ENCODE measurements at places on chromosomes 6 and 20. TPM values are rescaled to one million over a fixed set of nuclear protein-coding genes. Genes with fewer than 3 reads are reported as not detected.

- no peak for ATAC-seq
Measured at GRCh38 chr20:4011226-4011975, 4.0 kb downstream of the RNF24 start.

- peak; percentile 88 for ATAC-seq
Measured at GRCh38 chr6:75526502-75527127, 33.0 kb upstream of the FILIP1 start.

DNA sequence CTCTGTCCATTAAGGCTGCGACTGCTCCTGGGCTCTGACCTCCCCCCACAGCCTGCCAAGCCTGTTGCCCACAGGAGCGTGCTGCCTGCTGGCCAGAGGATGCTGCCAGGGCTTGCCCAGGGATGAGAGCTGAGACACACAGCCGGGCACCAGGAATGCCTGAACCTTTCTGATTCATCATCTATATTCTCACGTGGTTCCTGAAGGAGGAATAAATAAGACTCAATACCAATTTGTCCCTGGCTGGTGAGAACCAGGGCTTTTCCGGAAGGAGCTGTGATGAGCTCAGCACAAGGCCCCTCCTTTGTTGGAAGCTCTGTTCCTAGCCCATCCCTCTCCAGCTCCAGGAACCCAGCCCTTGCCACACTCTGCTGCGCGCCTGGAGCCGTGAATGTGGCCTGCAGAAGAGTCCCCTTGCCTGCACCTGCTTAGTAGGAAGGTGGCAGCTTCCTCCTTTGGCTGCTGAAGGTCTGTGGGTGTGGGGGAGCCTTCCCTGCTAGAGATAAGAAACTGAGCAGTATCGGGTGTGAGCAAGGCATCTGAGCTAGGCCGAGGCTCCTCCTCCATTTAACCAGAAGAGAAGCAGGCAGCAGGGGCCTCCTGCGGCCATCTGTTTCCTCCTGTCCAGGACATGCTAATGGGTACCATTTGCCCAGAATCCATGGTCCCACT lies 37.9 kb downstream of the SYNDIG1 start:
- ATAC-seq, result peak; percentile 28

DNA sequence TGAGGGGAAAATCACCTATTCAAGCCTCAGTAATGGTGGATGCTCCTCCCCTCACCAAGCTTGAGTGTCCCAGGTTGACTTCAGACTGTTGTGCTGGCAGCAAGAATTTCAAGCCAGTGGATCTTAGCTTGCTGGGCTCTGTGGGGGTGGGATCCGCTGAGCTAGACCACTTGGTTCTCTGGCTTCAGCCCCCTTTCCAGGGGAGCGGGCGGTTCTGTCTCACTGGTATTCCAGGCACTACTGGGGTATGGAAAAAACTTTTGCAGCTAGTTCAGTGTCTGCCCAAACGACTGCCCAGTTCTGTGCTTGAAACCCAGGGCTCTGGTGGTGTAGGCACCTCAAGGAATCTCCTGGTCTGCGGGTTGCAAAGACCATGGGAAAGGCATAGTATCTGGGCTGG lies 42.9 kb upstream of the UFL1 start:
- no peak for ATAC-seq

DNA sequence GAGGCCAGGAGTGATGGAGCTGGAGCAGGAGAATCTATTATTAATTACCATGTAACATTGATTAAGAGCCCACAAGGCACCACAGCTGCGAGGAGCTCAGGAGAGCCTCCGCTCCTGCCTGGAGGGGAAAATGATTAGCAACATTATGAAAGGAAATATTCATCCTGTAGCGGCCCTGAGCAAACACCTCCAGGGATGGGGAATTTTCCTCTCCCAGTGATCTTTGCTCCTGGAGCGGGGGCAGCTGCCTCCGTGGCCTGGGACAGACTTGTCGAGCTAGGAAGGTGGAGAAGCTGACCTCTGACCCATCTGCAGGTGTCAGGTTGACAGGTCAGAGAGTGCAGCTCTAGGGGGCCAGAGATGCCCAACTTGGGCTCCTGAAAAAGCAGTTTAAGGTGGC lies 40.1 kb upstream of the SIRPA start:
- no peak for ATAC-seq

DNA sequence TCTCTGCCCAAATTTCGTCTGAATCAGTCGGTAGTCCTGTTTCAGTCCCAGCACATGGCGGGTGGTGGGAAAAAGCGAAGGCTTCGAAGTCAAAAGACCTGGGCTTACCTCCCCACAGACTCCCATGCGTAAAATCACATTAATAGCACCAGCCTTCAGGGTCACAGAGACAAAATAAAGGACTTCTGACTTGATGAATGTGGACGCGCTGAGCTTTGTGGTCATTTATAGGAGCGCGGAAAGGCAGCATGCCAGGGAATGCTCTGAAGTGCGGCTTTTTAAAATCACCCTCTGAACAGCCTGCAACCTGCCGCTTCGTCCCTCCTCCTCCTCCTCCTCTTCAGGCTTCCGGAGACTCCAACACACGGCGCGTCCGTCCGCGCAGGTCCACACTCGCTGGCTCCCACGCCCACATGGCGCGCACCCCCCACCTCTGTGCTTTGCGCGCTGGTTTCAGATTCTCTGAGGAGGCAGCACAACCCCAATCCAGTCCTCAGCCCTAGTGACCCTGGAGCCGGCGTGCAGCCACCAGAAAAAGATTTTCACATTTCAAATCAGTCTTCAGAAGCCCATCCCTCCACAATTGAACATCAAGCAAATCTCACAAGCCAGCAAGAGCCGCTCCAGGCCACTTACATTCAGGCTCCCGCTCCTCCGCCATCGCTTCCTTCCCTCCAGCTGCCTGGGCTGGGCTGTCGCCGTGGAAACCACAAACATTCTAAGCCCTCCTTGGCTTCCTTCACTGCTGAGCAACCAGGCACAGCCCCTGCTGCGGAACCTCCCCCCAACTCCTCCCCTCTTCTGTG lies at the start of gene C6orf118:
Gene C6orf118, minus strand, starts transcription at position 680 of the 806 bp plus-strand sequence. Its CDS starts 19 bp downstream, at position 661.
- ATAC-seq, result peak; percentile 38

DNA sequence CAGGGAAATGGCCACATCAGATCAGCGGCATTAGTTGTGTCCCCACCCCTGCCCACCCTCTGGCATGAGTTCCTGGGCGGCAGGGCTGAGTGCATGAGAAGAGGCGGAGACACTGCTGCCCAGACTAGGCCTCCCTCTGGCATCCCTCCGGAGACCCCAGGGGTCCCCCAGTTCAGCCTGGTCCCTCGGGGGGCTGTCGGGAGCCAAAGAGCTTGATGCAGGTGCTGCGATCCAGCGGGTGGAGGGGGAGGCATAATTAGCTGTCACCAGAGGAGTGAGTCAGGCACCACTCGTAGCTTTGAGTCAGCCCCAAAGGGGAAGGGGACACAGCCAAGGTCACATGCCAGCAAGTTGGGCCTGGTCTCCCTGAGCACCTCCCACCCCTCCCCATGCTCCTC lies 34.5 kb downstream of the DLGAP4 start:
- ATAC-seq, result no peak

DNA sequence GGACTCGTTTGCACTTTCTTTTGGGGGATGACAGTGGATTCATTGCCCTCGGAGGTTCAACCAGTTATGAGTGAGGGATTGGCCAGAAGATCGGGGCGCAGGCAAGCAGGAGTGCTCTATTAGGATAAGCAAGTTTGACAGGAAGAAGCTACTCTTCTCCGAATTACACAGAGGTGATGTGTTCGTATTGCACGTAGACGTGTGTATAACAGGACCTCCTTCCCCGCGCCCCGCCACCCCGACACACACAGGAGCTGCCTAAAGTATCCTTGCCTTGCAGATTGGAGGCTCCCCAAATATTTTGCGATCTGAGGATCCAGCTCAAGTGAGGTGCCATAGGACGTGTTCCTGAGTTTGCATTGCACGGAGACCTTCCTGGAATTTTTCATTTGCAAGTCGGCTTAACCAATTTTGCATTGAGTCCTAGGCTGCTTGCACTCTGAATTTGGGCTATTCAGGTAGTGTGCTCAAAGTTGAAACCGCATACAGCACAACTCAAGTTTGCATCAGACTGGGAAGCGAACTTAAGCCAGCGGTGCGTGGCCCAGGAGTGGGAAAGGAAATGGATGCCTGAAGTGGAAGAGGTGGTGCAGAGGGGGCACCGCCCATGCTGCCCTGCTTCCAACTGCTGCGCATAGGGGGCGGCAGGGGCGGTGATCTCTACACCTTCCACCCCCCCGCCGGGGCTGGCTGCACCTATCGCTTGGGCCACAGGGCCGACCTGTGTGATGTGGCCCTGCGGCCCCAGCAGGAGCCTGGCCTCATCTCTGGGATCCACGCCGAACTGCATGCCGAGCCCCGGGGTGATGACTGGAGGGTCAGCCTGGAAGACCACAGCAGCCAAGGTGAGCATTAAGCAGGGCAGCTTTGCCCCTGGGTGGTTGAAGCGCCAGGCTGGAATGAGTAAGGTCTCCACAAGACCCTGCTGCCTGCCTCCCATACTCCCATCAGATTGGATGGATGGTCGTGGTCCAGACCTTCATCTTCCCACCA lies 770 bp downstream of the TCF19 start:
- peak; percentile 64 for ATAC-seq

DNA sequence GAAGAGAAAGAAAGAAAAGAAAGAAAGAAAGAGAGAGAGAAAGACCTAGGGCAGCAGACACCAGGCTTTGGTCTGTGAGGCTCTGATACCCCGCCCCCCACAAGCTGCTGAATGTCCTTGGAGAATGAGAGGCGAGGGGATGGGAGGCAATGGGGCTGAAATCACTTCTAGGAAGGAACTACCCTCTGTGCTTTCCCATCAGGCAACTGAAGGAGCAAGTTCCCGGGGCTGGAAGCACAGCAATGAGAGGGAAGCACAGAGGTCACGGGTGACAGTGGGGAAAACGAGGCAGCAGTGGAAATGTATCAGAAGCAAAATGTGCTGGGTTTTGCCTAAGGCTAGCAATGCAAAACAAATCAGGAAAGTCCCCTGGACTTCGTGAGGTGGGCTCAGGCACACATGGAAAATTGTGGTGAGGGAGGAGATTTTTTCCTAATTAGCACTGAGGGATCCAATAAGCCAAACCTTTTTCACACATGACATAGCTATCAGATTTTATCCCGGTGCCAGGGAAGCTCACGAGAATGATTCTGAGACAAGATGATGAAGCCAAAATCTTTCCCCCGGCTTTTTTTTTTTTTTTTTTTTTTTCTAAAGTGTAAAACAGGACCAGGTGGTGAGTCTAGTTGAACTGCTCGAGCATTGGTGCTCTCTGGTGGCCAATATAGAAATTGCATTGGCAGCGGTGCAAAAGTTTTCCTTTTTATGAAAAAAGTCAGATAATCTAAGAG lies 16.8 kb upstream of the ARFGEF2 start:
- peak; percentile 61 for ATAC-seq

GRCh38 chr6:158707821-158708195 lies 58.0 kb downstream of the SYTL3 start:
- ATAC-seq, result peak; percentile 41

DNA sequence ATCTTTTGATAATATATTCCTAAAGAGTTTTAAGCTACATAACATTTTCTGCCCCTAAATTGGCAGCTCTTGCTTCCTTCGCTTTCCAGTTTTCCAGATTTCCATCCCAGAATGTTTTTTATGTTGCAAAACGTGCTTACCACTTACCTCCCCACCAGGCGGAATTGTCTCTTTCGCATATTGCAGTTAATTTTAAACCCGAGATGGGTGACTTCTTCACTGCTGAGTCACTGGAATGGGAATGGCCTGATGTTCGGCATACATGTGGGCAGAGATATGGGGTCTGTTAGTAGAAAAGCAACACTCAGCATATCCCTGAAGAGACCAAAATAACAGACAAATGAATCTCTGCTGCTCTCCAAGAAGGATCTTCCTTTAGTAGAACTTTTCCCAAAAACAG lies 491.2 kb downstream of the PREX1 start:
- ATAC-seq, result no peak

DNA sequence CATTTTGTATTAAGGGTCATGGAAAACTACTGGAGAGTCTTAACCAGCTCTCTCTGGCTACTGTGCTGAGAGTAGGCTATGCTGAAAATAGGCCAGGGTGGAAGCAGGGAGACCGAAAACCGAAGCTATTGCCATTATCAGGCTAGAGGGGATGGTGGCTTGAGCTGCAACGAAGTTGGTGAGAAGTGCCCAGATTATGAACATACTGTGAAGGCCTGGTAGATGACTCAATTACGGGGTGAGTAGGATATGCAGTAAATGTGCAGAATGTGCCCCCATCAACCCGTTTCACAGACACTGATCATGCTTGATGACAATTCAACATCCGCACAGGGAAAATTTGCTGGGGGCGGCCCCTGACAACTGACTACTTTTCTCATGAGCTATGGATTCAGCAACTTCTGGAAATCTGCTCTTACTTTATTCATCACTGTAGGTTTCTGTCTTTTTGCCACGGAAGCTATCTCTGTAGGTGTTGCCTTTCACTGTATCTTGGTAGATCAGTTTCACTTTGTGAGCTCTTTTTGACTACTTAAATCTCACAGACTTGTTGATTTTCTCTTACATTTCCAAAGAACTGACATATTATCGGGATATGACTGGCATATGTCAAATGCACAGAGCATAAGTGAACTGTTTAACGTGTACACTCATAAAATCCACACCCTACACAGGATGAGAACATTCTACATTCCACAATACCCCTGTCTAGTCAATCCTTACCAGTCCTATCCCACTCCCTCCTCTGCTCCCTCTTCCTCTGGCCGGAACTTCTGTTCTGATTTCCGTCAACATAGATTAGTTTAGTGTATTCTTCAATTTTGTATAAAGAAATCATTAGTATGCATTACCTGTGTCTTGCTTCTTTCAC lies 15.5 kb upstream of the MEP1A start:
- ATAC-seq, result no peak

DNA sequence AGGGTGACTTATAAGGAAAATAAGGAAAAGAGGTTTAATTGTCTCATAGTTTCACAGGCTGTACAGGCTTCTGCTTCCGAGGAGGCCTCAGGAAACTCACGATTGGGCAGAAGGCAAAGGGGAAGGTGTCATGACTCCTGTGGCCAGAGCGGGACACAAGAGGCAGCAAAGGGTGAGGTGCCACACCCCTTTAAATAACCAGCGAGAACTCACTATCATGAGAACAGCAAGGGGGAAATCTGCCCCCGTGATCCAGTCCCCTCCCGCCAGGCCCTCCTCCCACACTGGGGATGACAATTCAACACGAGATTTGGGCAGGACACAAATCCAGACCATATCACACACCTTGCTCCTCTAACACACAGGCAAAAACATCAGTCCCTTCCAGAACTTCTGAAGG lies 254.0 kb downstream of the DLL1 start:
- ATAC-seq, result no peak

GRCh38 chr6:111072801-111073360 lies 14.4 kb upstream of the SLC16A10 start:
- no peak for ATAC-seq

DNA sequence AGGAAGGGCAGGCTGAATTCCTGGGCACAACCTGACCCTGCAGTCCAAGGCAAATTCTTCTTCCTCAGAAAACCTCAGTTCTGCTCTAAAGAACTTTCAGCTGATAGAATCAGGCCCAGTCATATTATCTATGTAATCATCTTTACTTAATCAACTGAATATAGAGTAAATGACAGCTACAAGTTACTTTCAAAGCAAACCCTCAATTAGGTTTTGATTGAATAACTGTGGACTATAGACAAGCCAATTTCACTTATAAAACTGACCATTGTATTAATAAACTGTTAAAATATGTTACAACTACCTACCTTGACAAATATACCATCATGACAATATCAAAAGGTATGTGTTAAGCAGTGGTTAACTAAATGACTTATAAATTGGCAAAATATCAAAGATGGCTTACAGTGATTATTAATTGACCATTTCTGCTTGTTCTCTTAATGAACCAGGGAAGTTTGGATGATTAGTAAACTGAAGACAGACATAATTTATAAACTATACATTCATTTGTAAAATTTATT lies 46.1 kb upstream of the ADGRF5 start:
- ATAC-seq, result no peak

GRCh38 chr6:16633465-16633864 lies 127.8 kb downstream of the ATXN1 start:
- peak; percentile 47 for ATAC-seq

The NFKBIL1 gene
- total RNA-seq, result 13.9 TPM

The B3GALT4 gene
- total RNA-seq, result 16.9 TPM

The HLA-DQB1 gene
- 1.1 TPM for total RNA-seq

The C6orf15 gene
- not detected for total RNA-seq

Data from esophagus mucosa (tissue), 1 donor.